ENCODE measurements at places on chromosomes 3 and 15.
A peak's percentile ranks its signal among the peaks of the same experiment; 100 is the strongest.

GRCh38 chr3:171173736-171174135 lies 147.2 kb upstream of the SLC2A2 start:
- no peak for DNase-seq

- DNase-seq, result no peak
Observed at GRCh38 chr3:113658107-113658506, 38.3 kb downstream of the USF3 start.

GRCh38 chr3:155135003-155135402 lies 54.9 kb downstream of the MME start:
- no peak for DNase-seq

DNA sequence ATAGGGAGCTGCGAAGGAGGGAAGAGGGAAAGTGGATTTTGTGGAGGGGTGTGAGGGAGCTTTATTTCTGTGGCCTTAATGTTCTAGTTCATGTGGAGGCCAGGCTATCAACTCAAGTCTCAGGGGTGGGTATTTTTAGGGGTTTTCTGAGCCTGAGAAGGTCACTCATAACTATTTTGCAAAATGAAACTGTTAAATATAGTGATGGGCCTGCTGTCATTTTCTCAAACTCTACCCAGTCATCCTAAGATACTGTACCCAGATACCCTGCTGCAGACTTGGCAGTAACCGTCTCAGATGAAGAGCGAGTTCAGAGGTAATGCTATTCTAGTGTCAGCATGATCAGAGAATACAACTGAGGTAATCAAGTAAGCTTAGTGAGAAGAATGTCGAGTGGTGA lies 545.0 kb upstream of the TBL1XR1 start:
- no peak for DNase-seq

DNA sequence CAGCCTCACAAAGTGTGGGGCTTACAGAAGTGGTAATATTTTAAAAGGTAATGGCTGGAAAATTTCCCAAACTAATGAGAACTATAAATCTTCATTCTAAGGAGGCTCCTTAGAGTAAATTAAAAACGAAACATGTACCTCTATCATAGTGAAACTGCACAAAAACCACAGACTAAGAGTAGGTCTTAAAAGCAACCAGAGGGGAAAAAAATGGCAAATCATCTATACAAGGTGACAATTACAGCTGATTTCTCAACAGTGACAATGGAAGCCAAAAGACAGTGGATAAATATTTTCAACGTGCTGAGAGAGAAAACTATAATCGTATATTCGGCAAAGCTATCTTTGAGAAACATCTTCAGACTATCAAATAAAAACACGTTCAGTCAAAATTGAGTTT lies 20.6 kb downstream of the HEG1 start:
- DNase-seq, result no peak

DNA sequence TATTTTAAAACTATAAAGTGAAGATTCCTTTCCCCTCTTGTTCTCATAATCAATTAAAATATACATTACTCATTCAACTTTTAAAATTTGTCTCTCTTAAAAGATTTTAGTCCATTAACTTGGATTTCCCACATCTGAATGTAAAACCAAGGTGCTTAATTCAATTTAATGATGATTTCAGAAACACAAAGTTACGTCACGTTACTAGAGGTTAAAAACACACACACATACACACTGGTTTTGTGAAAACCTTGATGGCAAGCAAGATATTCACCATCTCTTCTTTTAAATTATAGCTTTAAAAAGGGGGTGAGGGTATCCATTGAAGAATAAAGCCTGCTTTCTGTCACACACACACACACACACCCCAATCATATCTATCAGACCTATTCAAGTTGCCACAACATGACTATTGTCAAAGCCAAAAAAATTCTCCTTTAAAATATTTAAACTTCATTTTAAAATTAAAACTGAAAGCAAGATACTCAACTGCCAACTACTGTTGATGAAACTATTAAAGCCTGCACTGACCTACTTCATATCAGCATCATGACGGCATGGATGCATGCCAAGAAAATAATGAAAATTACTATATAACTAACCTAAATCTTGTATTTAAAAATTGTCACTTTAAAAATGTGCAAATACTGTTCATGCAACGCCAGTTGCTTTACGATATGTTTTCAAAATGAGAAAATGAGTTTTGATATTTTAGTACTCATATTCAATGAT lies 2.1 kb downstream of the RFX7 start:
- DNase-seq, result no peak

DNA sequence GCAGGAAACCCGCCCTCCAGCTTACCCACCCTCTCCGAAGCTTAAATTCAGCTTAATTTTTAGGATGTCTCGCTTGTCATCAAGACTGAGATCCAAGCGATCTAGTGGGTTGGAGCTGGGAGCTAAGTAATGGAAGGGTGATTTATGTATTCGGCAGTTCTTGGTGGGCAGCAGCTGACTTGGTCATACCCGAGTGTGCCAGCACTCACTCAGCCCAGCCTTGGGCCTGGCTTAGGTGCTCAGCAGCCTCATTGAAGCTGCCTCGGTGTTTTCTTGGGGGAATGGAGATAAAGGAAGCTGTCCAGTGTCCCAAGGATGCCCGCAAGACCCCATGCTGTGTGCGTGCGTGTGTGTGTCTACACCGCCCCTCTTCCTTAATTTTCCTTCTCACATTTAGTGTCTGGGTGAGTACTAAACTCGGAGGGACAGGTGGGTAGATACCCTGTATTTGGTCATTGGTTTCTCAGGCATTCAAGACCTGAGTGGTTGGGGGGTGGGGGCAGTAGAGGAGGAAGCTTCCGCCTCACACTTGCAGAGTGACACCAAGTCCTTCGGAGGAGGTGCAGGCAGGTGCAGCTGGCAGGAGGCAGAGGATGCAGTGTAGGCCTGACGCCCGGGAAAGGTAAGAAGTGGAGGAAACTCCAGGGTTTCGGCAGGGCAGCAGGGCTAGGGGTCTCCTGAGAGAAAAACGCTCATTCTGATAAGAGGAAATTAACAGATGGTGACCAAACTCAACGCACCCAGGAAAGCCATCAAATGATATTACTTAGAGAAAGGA lies 92.8 kb downstream of the PCSK6 start:
- no peak for DNase-seq

DNA sequence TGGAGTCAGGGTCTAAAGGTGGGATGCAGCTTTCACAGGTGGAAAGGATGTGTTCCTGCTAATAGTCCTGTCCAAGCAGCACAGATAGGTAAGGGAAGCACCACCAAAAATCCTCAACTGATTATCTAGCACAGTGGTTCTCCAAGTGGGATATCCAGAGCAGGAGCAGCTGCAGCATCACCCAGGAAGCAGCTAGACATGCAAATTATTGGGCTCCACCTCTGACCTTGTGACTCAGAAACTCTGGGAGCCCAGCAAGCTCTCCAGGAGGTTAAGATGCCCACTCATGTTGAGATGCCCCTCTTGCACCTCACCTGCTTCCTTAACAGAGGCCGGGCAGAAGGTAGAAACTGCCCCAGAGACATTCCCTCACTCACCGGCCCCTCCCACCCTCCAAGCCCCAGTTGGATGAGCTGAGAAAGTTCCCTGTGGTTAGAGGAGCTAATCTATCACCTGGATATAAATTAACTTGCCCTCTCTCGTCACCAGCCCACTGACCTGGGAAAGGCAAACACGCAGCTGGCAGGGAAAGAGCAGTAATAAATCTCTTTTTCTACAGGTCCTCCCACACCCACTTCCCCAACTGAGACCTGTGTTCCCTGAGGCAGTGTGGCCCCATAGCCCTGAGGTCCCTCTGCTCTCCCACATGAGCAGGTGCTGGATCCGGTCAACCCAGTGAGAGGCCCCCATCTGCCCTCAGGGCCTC lies 39.3 kb downstream of the ADCY5 start:
- DNase-seq, result no peak

GRCh38 chr3:134277066-134277660 lies 26.5 kb upstream of the RYK start:
- DNase-seq, result no peak

- DNase-seq, result peak; percentile 74
Observed at GRCh38 chr15:55289746-55290527, at the start of gene RAB27A. RAB27A (minus strand) TSS chr15:55289813; CDS start chr15:55234934, 54,879 bp downstream.

DNA sequence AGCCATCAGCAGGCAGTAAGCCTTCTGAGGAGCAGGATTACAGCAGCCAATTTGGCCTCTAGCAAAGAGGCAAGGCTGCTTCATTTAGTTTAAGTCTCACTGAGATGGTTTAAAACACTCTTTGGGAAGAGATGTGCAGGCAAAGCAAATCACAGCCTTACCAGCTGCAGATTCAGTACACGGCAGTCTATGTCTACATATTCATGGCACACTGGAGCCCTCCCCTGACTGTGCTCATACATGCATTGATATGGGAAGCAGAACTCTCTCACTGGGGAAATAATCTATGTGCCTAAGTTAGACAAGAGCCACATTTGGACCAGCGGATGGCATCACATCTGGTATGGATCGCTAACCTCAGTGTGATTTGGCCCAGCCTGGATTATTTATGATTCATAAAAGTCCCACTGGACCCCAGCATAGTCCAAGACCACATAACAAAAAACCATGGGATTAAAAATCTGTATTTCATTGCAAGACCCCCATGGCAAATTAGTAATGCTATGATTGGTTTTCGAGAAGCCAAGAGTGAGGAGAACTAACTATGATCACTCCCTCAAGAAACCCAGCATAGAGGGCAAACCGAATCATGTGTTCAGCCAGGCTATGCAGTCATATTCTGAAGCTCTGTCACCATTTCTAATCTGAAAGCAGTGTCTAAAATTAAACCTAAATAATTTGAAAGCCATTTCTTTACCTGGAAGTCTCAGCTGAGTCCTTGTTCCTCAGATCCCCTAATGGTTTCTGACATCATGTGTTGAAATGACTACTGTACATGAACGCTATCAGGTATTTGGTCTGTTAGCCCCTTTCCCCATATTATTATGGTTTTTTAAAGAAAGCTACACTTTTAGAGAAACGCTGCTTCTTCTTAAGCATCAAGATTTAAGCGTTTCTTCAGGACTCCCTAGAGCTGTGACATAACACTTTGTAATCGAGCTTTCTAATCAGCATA lies 1.2 kb downstream of the PRICKLE2 start:
- DNase-seq, result peak; percentile 63

DNA sequence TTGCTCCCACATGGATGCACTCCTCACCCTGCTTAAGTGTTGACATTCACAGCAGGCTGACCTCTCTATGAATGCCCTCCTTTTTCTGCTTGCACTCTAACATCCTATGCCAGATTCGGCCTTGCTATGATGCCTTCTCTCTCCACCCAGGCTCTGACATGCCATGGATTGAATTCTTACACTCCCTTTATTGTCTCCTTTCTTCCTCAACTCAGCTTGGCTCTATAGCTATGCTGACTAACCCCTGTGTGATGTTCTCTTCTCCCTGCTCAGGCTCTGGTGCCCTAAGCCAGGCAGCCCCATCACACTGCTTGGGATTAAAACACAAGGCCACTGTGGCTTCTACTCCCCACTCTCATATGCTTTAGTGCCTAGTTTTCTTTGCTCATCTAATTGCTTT lies 563.7 kb downstream of the NSUN3 start:
- DNase-seq, result no peak

DNA sequence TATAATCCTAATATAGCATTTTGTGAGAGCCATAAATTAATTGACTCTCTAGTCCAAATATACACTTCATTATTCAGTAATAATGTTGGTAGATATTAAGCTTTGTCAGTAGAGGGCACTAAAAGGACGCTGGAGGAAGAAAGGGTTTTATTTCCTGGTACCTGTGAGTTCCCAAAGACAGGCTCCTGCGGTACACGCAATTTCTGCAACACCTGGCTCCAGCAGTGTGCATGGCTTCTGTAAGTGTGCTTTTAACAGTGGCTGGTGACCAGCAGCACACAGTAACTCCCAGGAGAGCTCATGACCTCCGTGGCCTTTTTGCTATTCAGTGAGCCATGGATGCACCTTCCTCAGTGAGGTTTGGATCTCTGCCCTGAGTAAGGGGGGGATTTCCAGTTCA lies 338.3 kb upstream of the ZNF385D start:
- peak; percentile 51 for DNase-seq

DNA sequence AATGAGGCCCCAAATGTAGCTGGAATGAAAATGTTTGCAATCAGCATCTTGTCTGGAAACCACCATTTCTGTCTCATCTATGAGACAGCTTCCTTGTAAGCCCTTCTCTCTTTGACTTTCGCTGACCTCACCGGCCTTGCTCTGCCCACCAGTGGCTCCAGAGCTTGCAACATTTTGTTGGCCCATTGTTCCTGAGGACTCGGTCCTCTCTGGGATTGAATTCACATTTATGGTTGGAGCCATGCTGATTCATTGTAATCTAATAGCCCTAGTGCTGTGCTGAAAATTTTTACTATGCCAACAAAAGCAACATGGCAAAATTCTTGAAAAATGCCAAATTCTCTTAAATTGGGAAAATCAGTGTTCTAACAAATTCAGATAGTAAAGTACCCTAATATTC lies 37.2 kb downstream of the ABHD5 start:
- DNase-seq, result no peak

- peak; percentile 52 for DNase-seq
Observed at GRCh38 chr3:132469326-132469725, 52.0 kb downstream of the DNAJC13 start.

GRCh38 chr3:31469385-31469784 lies 63.3 kb upstream of the STT3B start:
- DNase-seq, result no peak

- DNase-seq, result no peak
Observed at GRCh38 chr3:65146179-65146578, 458.4 kb upstream of the ADAMTS9 start.

DNA sequence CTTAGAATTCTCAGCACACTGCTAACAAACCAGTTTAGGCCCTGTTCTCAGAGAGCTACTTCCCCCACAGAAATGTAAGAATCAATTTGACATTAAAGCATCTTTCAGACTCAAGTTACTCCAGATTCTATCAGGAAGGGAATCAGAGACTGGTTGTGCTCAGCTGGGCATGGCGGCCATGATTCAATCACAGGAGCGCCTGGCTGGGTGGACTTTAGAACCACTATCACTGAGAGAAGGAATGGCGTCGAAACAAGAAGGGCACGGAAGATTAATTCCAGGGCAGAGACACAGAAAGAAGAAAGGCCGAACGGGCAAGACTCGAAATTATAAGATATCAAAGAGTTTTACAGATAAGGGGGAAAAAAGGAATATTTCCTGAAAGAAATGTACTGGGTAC lies 6.2 kb downstream of the TNIK start:
- DNase-seq, result no peak

- DNase-seq, result no peak
Observed at GRCh38 chr3:76043746-76044145, 258.4 kb upstream of the ZNF717 start.

DNA sequence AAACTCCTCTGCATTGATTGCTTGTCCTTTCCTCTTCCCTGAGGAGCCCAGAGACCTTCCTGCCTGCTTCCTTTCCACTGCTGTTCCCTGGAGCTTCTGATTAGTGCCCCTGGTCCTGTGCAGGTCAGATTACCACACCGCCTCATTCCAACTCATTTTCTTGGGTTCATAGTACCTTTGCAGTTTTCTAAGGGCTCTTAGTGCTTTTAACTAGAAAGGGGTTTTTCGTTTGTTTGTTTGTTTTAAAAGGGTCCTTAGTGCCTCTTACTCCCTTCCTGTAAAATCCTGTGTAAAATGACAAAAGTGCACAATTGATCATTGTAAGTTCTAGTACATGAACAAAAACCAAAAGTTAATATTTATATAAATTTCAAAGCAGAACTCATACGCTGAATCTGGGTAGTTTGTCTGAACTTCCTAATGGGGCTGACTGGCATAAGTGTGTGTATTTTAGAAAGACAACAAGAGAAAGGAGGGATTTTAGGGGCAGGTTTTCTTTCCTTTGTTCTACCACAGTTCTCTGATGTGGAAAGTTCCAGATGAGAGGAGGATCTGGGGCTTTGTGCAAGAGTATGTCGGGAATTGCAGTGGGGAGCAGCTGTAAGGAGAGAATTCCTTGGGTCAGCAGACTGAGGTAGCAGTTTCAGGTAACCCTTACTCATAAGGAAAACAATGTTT lies 30.6 kb downstream of the SNRK start:
- DNase-seq, result no peak

Data from NCI-H82 (cell line).